ENCODE measurements at places on chromosomes 1 and 21.

DNA sequence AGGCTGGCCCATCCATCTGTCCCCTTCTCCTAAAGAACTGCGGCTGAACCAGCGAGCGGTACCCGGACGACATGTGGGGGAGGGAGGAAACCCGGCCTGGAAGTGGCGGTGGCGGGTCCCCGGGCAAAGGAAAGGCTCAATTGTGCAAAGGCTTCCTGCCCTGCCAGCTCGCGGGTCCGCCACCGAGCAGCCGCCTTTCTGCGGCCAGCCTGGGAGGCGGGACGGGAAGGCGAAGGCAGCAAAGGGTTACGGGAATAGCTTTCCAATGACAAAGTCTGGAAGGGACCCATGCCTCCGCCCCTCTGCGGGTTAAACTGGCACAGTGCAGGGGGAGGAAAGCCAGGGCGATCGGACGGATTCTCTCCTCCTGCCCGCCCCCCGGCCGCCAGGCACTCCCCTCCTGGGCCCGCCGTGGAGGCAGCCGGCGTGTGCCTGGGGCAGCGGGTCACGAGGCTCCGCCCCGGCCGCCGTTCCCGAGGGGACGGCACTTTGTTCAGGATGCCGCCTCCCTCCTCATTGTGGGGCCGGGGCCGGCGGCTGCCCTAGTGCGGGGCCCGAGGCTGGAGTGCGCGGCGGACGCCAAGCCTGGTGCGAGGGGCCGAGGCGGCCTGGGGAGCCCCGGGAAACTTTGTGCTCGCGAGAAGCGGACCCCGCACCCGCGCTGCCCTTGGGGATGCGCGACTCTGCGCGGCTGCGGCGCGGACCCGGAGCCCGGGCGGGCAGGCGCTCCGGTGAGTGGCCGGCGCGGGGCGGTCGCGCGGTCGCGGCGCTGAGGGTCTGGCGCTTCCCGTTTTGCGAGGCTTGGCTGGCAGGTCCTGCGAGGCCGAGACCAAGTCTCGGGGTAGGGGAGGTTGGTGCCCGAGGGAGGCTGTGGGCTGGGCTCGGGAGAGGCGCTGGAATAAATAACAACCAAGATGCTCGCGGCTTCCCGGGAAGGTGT is at the start of gene NAV1:
TSS of gene NAV1 (plus strand) at position 516 of the 940 bp plus-strand sequence. CDS start 83,758 bp downstream, outside the sequence.
- peak; percentile 33 for DNase-seq

DNA sequence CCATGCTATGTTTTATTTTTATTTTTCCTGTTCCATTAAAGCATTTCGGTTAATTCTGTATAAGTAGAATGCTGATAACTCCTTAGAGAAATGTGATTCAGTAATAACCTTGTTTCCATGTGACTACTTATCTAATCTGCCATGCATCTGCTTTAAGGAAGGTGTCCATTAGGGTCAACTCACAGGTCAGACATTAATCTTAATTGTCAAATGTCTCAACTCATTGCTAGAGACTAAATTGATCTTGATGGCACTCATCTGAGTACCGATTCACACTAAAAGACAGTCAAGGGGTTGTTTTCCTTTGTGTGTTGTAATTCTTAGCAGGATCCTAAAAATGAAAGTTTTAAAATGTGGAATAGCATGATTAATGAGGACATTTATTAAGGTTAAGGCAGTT is 41.8 kb downstream of the ITSN1 start:
- DNase-seq, result no peak

GRCh38 chr1:17538428-17539117 is 925 bp upstream of the ARHGEF10L start:
- DNase-seq, result no peak

DNA sequence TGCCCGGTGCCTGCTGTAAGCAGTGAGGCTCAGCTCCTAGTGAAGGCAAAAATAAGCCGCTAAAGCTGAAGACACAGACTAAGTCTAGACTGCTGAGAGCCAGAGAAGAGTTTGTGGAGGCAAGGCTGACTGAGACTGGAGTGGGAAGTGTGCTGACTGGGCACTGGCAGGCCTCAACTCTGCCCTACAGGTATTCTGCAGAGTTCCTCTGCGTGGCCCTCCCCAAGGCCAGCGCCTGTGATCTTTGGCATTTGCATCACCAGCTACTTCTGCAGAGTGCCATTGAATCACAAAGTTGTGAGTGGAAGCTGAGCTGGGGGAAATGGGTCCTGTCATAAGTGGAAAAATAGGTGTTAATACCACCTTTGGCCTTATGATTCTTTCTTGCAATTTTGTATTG is 905.7 kb downstream of the PLA2G4A start:
- DNase-seq, result no peak

DNA sequence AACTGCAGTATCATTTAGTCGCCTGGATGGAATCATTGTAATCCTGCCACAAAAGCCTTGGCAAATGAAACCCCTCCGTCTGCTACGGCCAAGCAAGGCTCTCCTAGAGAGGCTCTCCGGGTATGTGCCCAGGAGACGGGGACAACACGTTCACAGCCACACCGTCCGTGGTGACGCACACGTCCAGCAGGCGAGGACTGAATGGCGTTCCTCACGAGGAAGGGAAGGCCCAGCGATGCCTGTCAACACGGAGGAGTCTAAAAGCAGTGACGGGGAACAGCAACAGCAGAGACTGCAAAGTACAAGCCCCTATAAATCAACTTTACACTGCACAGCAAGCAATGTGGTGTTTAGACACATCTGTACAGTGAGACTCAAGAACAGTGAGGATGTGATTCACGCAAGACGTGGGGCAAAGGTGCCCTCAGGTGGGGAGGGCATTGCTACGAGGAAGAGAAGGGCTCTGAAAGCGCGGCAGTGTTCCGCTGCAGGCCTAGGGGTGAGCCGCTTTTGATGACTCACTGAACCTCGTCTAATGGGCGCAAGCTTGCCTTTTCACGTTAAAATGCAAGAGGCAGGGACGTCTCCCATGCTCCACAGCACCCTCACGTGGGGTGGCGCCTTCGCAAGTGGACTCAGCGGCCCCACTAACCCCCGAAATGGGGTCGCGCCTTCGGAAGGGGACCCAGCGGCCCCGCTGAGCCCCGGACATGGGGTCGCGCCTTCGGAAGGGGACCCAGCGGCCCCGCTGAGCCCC is 6.8 kb downstream of the WRAP73 start:
- no peak for DNase-seq
